ENCODE measurements at places on chromosomes 4 and X.

GRCh38 chr4:47531954-47532321, 46.9 kb downstream of the ATP10D start:
- DNase-seq: no peak

DNA sequence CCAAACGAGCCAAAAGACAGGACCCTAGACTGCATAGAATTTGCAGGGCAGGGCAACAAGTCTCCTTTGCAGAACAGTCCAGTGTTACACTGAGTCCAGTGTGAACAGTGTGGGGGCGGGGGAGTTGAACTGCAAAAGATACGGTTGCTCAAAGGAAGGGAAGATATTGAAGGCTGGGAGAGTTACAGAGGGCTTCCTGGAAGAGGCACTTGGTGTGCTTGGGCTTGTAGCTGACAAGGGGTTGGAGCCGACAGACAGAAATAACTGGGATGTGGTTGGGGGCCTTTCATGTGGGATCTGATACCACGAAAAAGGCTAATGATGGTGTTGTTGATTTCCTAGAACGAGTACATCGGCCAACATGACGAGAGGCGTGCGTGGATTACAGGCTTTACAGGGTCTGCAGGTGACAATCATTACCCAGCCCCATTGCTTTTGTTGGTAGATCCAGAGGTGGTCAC, 6.1 kb downstream of the XPNPEP2 start:
- DNase-seq: no peak

GRCh38 chrX:82087699-82088098, 885.8 kb downstream of the SH3BGRL start:
- DNase-seq: no peak

DNA sequence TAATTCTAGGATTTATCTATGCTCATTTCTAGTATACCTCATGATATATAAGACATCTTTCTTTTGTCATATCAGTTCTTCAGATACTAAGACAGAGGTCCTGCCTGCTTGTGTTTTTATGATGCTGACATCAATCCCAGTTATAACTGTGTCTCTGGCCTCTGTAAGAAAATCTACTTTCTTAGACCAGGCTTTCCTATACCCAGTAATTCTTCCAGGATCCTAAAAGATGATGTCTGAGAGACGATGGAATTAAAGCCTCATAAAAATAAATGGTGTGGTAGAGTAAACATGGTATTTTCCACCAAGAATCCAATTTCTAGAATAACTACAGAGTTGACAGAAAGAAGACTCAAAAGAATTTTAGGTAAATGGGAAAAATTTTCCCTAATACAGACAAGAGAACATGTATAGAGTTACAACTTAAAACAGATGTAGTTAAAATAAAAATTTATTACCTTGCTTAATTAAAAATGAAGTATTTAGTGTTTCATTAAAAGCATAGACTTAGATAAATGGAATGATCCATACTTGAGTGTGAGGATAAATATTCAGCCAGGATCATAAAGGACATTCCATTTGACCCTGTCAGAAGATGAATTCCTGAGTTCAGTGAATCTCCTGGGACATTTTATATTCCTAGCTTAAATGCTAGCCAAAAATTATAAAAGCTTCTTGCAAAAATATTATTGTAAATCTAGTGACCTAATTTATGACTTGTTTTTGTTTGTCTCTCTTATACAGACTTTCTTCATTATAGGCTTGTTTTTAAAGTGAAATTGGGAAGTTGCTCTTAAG, 137.4 kb downstream of the PDLIM5 start:
- DNase-seq: no peak

DNA sequence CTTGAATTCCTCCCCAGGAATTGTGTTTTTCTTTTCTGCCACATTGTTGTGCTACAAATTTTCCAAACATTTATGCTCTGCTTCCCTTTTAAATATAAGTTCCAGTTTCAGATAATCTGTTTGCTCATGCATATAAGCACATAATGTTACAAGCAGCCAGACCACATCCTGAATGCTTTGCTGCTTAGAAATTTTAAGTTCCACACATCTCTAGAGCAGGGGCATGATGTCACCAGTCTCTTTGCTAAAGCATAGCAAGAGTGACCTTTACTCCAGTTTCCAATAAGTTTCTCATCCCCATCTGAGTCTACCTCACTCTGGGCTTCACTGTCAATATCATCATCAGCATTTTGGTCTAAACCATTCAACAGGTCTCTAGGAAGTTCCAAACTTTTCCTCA, 932.5 kb downstream of the SH3BGRL start:
- DNase-seq: no peak

DNA sequence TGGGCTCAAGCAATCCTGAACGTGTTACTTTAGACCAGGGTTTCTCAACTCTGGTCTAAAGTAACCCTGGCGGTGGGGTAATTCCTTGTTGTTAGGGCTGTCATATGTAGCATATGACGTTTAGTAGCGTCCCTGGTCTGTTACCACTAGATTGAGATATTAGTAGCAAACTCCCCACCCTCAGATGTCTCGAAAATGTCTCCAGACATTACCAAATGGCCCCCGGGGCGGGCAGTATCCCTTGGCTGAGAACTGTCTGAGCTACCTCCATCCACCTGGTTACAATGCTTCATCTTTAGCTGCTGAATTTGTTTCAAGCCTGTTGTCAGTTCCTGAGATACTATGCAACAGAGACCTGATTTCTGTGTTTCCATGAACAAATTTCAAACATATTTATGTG, 56.7 kb downstream of the CLDN34 start:
- DNase-seq: no peak

GRCh38 chrX:3393581-3394111, 47.2 kb upstream of the MXRA5 start:
- no peak for DNase-seq

Data from hematopoietic multipotent progenitor cell (in vitro differentiated cells).